Effector CD4-positive, alpha-beta T cell (primary cell): ENCODE measurements at places on chromosomes 12 and 14.

- DNase-seq = no peak
These were observed 230.0 kb downstream of the ZFP36L1 start for GRCh38 chr14:68562911-68563250.

GRCh38 chr14:105168979-105169507 lies 467 bp upstream of the JAG2 start:
- peak; percentile 28 for DNase-seq

- DNase-seq = no peak
These were observed 135.0 kb downstream of the NCOR2 start for GRCh38 chr12:124432376-124432775.

DNA sequence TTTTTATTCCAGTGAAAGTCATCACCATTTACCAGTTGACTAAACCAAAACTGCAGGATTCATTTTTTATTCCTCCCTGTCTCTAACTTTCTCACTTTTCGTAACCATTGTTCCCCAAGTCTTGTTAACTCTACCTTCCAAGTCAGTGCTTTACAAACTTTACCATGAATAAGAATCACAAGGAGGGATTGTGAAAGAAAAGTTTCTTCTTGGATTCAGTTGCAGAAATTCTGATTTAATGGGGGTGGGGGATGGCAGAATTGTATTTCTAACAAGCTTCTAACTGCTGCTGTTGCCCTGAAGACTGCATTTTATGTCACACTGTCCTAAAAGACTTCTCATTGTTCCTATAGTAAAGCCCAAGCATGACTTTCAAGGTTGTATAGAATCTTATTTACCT lies 5.0 kb upstream of the RAB21 start:
- no peak for DNase-seq

GRCh38 chr12:46516238-46516932 lies 143.8 kb upstream of the SLC38A2 start:
- no peak for DNase-seq

GRCh38 chr12:97131220-97131981 lies 224.3 kb downstream of the NEDD1 start:
- DNase-seq = no peak

GRCh38 chr12:116604951-116605641 lies 45.9 kb downstream of the MAP1LC3B2 start:
- no peak for DNase-seq

DNA sequence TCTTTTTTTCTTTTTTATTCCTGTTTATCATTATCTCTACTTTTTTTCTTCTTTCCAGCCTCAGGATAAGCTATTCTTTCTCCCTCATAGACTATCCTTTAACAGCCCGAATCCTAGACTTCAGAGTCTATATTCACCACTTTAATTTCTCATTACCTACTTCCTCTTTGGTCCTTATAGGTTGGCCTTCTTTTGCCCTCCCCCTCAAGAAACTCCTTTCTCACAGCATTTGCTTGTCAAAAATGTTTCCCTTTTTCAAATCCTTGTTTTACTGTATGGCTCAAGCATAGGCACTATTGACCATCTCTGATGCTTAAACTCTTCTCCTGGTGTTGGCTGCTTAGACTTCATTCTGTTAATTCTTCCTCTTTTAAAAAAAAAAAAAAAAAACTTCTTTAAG lies 52.5 kb downstream of the KIAA0586 start:
- DNase-seq = no peak

DNA sequence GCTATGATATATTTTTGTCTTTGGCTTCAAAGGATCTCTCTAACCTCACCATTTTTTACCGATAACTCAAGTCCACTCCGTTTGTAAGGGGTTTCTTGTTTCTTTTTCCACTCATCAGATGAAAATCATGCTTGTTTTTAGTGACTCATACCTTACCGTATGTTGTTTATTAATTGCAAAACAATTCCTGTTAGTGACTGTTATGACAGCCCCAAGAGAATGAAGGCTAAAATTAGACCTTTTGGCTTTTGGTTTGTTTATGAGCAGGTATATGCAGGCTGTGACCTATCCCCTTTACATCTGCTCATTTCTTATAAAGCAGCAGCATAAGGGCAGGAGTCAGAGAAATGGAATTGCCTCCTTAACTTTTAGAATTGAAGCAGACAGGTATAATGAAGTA lies 319.8 kb downstream of the CEP128 start:
- DNase-seq = no peak

DNA sequence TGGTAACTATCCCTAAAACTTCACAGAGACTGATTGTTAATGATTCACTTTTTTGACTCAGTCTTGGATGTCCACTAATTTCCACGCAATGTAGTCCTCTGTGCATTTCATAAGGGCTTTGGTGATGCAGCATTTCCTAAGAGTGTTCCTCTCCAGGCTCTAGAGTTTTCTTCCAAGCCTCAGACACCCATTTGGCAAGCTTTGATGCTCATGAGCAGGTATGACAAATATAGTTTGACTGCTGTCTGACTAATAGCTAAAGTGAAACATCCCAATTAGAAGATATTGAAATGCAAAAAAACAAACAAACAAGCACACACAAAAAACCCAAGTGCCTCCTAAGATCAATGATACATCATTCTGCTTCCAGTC lies 1.5 kb upstream of the VAMP1 start:
- DNase-seq = no peak

DNA sequence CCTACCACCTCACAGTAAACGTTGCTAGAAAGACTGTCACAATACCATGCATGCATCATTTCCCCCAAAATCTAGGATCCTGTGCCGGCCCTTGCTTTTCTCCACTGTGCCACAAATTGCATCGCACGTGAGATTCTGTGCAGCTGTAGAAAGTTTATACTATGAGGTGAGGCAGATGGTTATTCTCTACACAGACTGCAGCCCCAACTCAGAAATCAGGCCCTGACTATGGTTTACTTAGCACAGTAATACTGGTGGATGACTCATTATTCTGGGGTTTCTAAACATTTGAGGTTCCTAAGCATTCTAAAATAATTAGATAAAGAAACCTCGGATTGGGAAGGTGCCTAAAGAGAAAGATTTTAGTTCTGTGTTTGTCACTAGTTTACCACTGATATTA lies 163.8 kb upstream of the CCDC198 start:
- no peak for DNase-seq
